ENCODE measurements at places on chromosomes 3 and 15. TPM values are rescaled to one million over a fixed set of nuclear protein-coding genes. Genes with fewer than 3 reads are reported as not detected.

The NR1I2 gene
- 0.54 TPM for total RNA-seq

The SPRED1 gene
- 17.8 TPM for total RNA-seq

The GNAT1 gene
- not detected for total RNA-seq

The NEO1 gene
- 26.8 TPM for total RNA-seq

DNA sequence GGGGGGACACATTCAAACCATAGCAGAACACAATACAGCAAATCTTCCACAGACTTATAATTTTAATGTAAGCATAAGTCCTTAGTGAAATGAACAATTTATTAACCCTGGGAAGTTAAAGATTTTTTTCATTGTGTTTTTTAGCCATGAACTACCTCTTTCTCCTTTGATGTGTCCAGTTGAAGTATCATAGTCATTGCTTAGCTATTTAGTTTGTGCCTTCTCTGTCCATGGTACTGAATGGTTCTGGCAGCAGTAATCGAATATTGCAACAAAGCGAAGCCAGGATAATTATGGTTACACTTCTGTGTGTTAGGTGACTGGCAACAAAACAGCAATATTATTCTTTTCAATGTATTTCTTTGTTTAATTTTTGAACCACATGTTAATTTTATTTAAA lies 403.0 kb upstream of the ONECUT1 start:
- H3K27ac ChIP-seq, result no peak overlapping the region
- no peaks in the 10 kb centered on the region for H3K4me1 ChIP-seq
- no peak overlapping the region for H3K4me3 ChIP-seq
- H3K36me3 ChIP-seq, result no peaks in the 10 kb centered on the region

DNA sequence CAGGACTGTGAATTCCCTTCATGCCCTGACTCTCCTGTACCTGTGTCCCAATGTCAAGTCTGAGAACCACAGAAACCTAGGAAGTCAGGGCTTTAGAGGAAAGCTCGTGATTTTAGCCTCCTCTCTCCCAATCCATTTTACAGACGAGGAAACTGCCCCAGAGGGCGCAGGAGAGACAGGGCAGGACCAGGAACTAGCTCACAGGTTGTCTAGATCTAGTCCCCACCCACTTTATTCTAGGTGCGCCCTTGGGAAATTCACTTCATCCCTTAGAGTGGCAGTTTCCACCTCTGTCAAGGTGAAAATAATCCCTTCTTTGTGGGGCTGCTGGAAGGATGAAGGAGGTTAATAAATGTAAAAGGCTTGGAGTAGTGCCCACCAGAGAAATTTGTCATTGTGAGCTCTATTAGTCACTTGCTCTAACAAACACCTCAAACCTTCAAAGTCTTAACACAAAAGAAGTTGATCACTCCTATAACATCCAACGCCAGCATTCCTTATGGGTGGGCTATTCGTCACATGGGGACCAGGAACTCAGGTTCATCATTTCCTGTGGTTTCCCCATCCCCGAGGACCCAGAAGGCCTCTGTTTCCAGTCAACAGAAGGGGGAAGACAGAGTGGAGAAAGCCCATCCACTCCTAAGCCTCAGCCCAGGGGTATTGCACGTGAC lies 282.3 kb downstream of the XXYLT1 start:
- no peak overlapping the region for H3K4me3 ChIP-seq
- no peaks in the 10 kb centered on the region for H3K27me3 ChIP-seq

GRCh38 chr3:100334488-100335351 lies at the start of gene NIT2:
TSS of gene NIT2 (plus strand) at chr3:100334757. CDS start at chr3:100334792, 35 bp downstream.
- no peaks in the 10 kb centered on the region for H3K27me3 ChIP-seq
- H3K4me3 ChIP-seq, result peak within 1 kb of the TSS; percentile 59
- H3K4me1 ChIP-seq, result peaks cover 16% of the 10 kb centered on the region
- peak; percentile 92 for DNase-seq

- peak; percentile 73 for DNase-seq
- no peak overlapping the region for H3K4me3 ChIP-seq
- H3K4me1 ChIP-seq, result peaks cover 6% of the 10 kb centered on the region
- H3K27me3 ChIP-seq, result no peaks in the 10 kb centered on the region
- no peaks in the 10 kb centered on the region for H3K36me3 ChIP-seq
- no peak overlapping the region for H3K27ac ChIP-seq
These were observed 7.7 kb downstream of the CCR5 start for GRCh38 chr3:46378426-46378942.

GRCh38 chr15:91517491-91518200 lies 335.9 kb upstream of the SLCO3A1 start:
- H3K4me3 ChIP-seq, result no peak overlapping the region
- H3K36me3 ChIP-seq, result no peaks in the 10 kb centered on the region
- H3K27ac ChIP-seq, result no peak overlapping the region
- H3K27me3 ChIP-seq, result no peaks in the 10 kb centered on the region
- no peaks in the 10 kb centered on the region for H3K4me1 ChIP-seq

DNA sequence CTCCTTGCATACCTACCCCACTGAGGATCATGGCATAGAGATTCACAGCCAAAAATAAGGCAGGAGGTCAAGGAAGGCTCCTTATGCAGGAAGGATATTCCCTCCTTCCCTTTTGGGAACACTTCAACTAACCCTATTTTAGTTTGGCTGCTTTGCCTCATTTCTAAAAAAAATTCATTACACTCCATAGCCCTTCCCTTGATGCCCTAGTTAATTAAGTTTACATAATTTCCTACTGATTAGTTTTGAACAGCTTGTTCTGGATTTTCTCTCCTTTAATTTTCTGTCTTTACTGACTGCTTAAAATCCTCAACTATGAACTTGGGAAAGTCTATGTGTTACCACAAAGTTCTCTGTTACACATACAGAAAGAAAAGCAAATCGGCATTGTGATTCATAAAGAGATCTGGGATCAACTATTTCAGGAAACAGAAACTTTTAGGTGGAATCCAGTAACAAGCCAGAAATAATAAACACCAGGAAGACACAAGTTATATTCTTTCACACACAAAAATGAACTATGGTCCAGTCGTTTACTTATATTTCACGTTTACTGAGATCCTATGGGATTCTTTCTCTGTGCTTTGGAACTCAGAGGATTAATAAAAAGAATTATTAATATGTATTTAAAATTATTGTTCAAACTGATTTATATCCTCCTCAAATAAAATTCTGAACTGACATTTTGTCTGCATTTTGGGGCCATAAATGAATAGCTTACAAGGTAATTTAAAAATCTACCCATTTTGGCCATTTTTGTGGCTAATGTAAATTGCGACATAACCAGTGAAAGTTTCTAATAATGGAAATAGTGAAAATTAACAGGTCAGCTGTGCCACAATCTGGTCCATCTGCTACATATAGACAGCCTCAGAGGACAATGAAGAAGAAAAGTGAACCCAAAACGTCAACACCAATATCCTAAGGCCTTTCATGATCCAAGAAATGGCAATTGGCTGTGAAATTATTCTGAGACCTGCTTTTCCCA lies 113.8 kb downstream of the FRMD5 start:
- no peaks in the 10 kb centered on the region for H3K36me3 ChIP-seq
- H3K4me1 ChIP-seq, result no peaks in the 10 kb centered on the region
- no peak overlapping the region for H3K27ac ChIP-seq

DNA sequence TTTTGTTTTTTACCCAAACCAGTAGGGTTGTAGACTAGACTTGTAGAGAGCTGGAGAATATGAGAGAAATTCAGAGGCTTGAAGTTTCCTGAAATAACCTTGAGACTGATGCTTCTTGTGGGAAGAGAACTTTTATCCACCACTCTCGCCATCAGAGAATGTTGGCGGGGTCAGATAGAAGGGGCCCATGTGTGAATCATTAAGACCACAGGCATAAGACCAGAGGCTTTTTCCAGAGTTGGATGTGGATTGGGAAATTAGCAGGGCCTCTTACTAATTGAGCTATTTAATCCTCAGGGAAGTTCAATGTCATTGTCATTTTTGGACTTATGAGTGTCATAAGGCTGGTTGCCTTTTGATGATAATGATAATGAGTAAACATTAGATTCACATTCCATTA lies 246.9 kb upstream of the THRB start:
- H3K4me3 ChIP-seq, result no peak overlapping the region
- H3K27me3 ChIP-seq, result no peaks in the 10 kb centered on the region
- no peaks in the 10 kb centered on the region for H3K4me1 ChIP-seq
- no peak for DNase-seq
- H3K36me3 ChIP-seq, result no peaks in the 10 kb centered on the region
- no peak overlapping the region for H3K27ac ChIP-seq

DNA sequence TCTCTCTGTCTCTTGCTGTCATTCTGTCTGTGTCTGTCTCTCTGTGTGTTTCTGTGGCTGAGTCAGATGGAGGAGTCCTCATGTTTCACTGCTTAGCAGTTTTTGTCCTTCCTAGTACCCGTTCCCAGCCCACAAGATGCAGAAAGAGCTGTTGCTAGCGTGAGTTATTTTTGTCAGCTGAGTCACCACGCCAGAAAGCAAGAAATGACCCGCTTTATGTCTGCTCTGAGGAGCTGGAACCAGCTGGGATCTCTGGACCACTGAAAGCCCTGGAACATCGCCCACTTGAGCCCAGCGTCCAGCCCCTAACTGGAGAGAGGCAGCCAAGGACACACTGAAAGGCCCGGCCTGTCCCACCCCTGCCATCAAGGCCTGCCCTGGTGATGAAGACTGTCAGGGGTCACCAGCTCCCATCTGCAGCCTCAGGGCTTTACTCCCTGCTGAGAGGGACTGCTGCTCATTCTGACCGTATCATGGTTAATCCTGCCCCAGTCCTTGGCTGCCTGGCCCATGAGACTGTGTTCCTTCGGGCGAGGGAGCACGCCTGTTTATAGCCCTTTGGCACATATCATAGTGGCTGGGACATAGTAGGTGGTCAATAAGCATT lies 101.7 kb upstream of the TPM1 start:
- no peak overlapping the region for H3K4me3 ChIP-seq
- peak overlapping the region; percentile 81 for H3K27ac ChIP-seq
- H3K4me1 ChIP-seq, result peaks cover 31% of the 10 kb centered on the region
- peak; percentile 92 for DNase-seq

DNA sequence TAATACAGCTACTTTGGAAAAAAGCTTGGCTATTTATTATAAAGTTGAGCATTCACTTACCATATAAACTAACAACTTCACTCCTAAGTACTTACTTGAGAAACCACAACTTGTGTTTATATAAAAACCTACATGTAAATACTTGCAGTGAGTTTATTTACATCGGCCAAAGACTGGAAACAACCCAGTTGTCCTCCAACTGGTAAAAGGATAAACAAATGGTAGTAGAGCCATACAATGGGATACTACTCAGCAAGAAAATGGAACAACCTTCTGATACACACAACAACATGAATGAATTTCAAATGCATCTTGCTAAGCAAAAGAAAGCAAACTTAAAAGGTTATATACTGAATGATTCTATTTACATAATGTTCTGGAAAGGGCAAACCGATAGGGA lies 63.7 kb downstream of the SLC7A14 start:
- H3K27ac ChIP-seq, result no peak overlapping the region
- no peaks in the 10 kb centered on the region for H3K36me3 ChIP-seq
- H3K4me3 ChIP-seq, result no peak overlapping the region
- no peaks in the 10 kb centered on the region for H3K4me1 ChIP-seq

- no peaks in the 10 kb centered on the region for H3K36me3 ChIP-seq
- H3K27ac ChIP-seq, result peak overlapping the region; percentile 70
- DNase-seq, result peak; percentile 77
These were observed 112.1 kb downstream of the CMSS1 start for GRCh38 chr3:99929745-99930139.

DNA sequence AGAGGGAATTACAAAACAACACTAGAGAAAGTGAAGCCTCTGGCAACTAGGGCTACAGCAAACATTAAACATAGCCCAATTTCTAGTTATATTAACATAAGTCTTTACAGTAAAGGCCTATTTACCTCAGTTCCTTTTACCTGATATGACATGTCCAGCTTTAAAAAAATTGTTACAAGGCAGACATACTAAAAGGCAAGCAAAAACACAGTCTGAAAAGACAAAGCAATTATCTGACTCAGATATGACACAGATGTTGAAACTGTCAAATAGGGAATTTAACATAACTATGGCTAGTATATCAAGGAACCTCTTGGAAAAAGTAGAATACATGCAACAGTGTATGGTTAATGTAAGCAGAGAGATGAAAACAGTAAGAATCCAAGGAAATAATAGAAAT lies 238.6 kb downstream of the RAP2B start:
- H3K36me3 ChIP-seq, result no peaks in the 10 kb centered on the region
- H3K4me3 ChIP-seq, result no peak overlapping the region
- H3K27ac ChIP-seq, result no peak overlapping the region
- H3K27me3 ChIP-seq, result no peaks in the 10 kb centered on the region
- no peak for DNase-seq

- no peaks in the 10 kb centered on the region for H3K27me3 ChIP-seq
- DNase-seq, result peak; percentile 45
- no peak overlapping the region for H3K4me3 ChIP-seq
- peaks cover 20% of the 10 kb centered on the region for H3K4me1 ChIP-seq
- H3K36me3 ChIP-seq, result no peaks in the 10 kb centered on the region
- no peak overlapping the region for H3K27ac ChIP-seq
These were observed 3.1 kb downstream of the KIF7 start for GRCh38 chr15:89652131-89652530.

DNA sequence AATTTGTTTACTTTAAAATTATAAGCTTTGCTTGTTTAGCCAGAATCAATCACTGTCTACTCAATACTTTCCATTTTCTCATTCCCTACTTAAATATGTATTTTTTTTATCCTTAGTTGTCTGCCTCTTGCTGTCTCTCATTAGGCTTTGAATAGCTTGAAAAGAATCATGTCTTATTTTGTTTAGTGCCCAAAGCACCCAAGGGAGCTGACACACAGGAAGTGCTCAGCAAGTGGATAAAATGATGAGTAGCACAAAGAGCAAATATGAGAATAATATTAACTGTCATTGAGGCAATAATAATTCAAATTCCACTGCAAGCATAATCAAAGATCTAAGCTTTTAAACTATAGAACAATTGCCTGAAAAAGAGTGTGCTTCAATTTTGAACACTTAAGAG lies 19.0 kb upstream of the IL1RAP start:
- no peaks in the 10 kb centered on the region for H3K27me3 ChIP-seq
- H3K36me3 ChIP-seq, result no peaks in the 10 kb centered on the region
- no peak for DNase-seq
- H3K27ac ChIP-seq, result no peak overlapping the region
- no peaks in the 10 kb centered on the region for H3K4me1 ChIP-seq

DNA sequence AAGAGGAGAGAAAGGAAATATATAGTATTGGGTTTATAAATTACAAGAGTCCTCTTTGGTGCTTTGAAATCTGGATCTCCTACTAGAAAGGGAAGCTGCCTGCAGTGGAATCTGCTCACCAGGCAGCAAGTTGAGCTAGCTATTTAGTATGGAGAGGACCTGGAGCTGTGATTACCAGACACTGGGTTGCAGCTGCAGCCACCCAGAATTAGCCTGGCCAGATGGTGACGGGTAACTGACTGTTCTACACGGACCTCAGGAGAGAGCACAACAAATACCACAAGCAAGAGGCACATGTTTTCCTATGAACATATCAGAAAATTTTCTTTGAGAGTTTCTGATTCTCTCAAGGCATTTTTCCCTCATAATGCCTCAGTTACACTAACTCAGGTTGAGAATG lies 46.5 kb downstream of the SYNPR start:
- no peaks in the 10 kb centered on the region for H3K27me3 ChIP-seq
- no peaks in the 10 kb centered on the region for H3K4me1 ChIP-seq
- no peak overlapping the region for H3K27ac ChIP-seq
- DNase-seq, result no peak

GRCh38 chr3:136209921-136210320 lies 13.8 kb upstream of the MSL2 start:
- H3K36me3 ChIP-seq, result no peaks in the 10 kb centered on the region
- DNase-seq, result no peak
- H3K27me3 ChIP-seq, result no peaks in the 10 kb centered on the region
- H3K27ac ChIP-seq, result no peak overlapping the region
- H3K4me3 ChIP-seq, result no peak overlapping the region

Data from sigmoid colon (tissue), 7 donors.